Mesothelial cell of epicardium (in vitro differentiated cells): ENCODE measurements at places on chromosomes 6 and 20.
A peak's percentile ranks its signal among the peaks of the same experiment; 100 is the strongest.

DNA sequence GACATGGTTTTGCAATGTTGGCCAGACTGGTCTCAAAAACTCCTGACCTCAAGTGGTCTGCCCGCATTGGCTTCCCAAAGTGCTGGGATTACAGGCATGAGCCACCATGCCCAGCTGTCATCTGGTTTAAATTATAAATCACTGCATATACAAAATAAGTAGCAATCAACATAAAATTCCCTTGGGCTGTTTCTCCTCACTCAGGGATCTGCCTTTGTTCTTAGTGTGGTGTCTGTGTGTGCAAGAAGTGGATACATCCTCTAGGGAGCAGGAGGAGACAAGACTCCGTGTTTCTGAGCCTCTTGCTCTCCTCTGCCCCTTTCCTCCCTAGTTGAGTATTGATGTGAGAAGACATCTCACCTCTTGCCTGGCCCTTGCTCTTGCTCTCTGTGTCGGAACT lies 65.2 kb upstream of the ADGRF4 start:
- no peak for DNase-seq

DNA sequence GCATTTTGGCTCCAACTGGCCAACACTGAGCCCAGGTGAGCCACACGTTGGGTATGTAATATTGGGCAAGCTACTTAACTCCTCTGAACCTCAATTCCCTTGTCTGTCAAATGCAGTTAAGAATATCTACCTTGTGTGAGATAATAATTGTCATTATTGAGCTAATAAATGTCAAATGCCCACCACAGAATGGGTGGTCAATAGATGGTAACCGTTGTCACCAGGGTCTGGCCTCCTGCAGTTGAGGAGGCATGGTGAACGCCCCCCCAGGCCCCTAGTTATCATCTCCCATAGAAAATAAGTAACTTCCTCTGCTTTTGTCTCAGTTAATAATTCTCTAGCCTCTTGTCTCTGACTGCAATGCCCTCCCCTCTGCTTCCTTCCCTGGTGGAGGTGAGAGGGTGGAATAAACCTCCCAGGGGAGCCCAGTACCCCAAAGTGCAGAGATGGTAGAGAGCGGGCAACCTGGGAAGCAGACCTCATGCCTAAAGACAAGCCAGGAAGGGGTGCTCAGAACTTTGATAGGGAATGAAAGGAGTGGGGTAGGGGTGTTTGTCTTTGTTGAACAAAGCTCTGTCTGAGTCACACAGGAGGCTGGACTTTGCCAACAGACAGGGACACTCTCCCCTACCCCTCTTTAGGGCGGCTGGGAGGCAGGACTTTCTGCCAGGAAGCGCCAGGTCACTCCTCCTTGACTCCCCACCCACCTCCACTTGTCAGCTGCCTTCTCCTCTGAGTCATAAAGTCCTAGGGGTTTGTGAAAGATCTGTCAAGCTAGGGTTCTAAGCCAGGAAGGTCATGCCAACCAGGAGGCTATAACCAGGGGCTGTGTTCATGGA lies 1.3 kb upstream of the UNC5CL start:
- DNase-seq = no peak

GRCh38 chr20:39004508-39004907 lies 42.4 kb downstream of the DHX35 start:
- no peak for DNase-seq

GRCh38 chr6:6851059-6851948 lies 256.5 kb upstream of the RREB1 start:
- DNase-seq = no peak

DNA sequence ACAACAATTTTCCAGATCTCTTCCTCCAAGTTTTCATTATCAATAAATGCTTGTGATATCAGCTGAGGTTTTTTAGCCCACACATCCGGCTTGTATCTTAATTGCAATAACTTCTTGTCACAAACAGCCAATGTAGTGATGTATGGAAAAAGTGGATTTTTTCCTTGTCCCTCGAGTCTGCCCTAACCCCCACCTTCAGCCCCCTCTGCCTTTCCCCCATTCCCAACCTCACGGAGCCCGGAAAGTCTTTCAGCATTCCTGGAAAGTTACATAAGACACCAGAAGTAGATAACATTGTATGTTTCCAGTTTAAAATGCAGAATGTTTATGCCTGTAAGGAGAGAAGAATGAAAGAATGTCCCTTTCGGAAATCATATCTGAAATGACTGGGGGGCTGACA lies 179.2 kb upstream of the PHACTR1 start:
- no peak for DNase-seq

GRCh38 chr6:32190054-32190851 lies at the start of gene PBX2:
Gene PBX2, minus strand, starts transcription at chr6:32190202. Its CDS starts 287 bp downstream, at chr6:32189915.
- peak; percentile 76 for DNase-seq

DNA sequence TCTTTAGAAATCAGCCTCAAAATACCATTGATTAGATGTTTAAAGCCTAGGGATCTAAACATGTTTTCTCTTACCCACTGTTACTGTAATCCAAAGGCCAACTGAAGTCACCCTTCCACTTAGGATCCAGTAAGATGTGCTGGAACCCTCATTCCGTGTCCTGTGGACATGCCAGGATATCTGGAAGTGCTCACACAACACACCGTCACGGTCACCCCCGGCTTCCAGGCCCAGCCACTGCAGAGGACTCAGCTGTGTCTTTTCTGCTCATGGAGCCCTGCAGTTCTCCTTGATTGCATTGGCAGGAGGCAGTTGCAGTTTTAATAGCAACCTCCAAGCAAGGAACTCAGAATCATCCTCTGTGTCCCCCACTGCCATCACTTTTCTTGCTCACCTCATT lies 93.3 kb downstream of the CAP2 start:
- no peak for DNase-seq

DNA sequence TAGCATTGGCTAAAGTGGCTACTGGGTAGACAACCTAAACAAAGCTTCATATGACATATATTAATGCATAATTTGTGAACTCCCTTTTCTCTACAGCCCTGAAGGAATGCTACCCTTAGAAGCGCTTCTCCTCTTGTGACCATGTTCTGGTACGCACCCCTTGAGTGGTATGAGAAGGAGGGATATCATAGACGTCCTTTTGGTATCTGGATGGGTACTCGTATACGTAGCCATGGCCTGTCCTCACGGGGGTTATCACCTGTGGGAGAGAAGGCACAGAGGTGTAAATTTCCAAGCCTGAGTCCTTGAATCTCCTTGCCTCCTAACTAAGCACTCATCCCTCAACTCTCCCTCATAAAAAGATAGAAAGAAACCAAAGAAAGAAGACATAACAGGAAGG lies 39.0 kb downstream of the NEDD9 start:
- DNase-seq = no peak

- no peak for DNase-seq
Observed at GRCh38 chr6:35401514-35401913, 50.6 kb upstream of the FANCE start.

DNA sequence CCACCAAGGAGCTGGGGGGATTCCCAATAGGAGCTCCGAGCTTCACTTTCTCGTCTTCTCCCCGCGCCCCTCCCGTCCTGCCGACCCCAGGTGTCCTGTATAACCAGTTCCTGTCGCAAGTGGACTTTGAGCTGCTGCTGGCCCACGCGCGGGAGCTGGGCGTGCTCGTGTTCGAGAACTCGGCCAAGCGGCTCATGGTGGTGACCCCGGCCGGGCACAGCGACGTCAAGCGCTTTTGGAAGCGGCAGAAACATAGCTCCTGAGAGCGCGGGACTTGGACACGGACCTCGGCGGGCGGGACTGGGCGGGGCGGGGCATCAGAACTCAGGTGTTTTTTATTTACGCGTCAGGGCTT lies 340 bp upstream of the VARS2 start:
- DNase-seq = no peak

GRCh38 chr6:31401403-31401802 lies 2.0 kb upstream of the MICA start:
- no peak for DNase-seq

DNA sequence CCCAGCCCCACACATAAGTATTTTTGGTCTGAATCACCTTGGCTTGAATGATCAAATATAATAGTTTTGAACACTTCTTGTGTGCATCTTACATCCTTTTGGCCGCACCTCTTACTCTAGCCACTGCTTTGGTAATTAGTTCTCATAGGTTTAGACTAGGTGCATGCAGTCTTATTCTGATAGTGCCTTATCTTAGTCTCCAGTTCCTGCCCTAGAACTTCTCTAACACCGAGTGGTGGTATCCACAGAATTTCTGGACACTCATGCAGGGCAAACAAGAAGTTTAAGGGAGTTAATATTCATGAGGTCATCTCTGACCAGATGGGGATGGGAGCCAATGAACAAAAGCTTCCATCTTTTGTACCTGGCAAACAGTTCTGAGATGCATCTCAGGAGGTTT lies 77.5 kb upstream of the AKIRIN2 start:
- no peak for DNase-seq

- no peak for DNase-seq
Observed at GRCh38 chr6:167350275-167350696, 25.4 kb downstream of the TTLL2 start.

DNA sequence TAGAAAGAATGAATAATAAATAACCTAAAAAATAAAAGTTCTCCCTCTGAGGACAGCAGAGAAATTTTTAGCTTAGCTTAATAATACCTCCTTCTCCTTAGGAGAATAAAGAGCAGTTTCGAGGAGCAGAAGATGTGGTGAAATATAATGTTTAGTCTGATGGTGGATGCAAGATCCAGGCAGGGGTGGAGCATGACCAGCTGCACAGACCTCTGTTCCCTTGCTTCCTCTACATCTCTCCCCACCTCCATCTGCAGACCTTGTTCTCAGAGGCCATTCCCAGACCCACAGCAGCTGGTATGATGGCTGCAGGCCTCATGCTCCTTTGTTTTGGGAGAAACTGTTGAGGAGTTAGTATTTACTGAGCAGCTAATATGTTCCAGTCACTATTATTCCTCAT lies 1.5 kb downstream of the BTN3A2 start:
- DNase-seq = no peak

- no peak for DNase-seq
Observed at GRCh38 chr6:169240125-169240524, 13.5 kb downstream of the THBS2 start.

GRCh38 chr6:150687508-150687907 lies 87.8 kb downstream of the PLEKHG1 start:
- no peak for DNase-seq

- DNase-seq = no peak
Observed at GRCh38 chr6:11878029-11878428, 99.4 kb upstream of the ADTRP start.

GRCh38 chr6:116557893-116558292 lies 4.3 kb downstream of the CALHM4 start:
- peak; percentile 60 for DNase-seq

DNA sequence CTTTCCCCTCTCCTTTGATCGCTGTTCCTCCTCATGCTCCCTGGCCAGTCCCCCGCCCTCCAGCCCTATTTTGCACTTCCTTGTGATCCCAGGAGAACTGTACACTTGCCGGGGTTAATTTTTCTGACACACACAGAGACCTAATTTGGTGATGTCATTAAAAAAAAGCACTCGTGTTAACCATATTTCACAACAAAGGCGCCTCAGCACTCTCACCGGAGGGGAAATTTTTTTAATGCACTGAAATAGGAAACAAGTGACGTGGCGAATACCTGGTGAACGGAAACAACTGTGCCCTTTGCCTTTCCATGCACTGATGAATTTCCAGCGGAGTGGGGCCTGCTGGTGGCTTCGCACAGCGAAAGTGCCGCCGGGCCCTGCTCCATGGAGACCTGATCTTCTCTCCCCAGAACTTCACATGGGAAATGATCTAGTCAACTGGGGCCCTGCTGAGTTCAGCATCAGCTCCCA lies 53.9 kb upstream of the TAGAP start:
- DNase-seq = no peak

GRCh38 chr6:624979-625378 lies 31.9 kb downstream of the HUS1B start:
- no peak for DNase-seq

- no peak for DNase-seq
Observed at GRCh38 chr6:122736163-122736562, 43.4 kb upstream of the FABP7 start.

DNA sequence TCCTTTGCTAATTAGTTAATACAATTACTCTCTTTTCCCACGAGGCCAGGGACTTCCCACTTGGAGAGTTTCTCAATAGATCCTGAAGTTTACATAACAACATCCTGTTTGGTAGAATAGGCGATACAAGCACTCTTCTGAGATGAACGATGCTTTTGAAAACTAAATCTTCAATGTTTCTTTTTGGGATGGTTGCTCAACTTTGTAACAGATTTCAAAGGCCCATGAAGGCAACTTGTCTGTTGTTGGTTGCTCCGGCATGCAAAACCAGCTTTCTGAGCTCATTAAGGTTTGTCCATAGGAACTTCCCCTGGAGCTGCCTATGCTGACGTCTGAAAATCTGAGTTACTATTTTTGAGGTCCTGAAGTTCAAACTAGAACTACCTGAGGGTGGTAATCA lies 25.9 kb upstream of the ROS1 start:
- DNase-seq = no peak

- no peak for DNase-seq
Observed at GRCh38 chr20:9594284-9594875, 80.0 kb downstream of the LAMP5 start.

DNA sequence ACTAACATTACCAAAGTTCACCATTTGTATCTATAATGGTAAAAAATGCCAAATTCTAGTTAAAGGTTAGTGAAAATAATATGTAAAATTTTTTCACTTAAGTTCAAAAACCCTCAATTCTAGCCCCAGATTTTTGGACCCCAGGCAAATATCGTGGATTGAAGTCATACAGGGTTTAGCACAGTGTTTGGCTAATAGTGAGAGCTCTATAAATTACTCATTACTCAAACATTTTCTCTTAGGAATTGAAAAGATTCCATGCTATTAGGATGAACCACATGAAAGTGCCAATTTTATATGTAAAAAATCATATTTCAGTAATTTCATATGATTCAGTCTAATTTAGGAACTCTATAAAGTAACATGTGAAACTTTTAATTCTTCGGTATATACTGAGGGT lies 170.3 kb upstream of the PREP start:
- no peak for DNase-seq

GRCh38 chr6:45377043-45377553 lies 636 bp downstream of the SUPT3H start:
- DNase-seq = no peak

DNA sequence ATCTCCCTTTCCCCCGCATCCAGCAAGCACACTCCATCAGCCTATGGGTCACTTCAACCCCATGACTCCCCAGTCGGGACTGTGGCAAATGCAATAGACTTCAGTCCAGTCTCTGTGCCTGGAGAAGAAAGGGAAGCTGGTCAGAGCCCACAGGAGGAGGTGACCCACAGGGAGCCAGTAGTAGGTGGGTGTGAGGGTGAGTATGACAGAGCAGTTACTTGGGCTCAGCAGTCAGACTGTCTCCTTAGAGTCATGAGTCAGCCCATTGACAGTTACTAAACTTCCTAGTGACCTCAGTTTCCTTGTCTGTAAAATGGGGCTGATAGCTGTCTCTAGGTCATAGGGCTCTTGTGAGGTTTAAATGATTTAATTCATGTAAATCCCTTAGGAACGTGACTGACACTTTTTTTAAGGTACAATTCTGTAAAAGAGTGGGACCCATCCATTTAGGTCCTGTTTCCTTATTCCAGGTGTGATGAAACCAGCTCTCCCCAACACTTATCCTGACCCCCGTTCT lies 33.9 kb upstream of the HLA-C start:
- no peak for DNase-seq
